SIG-M5 (cell line): ENCODE measurements at places on chromosomes 7 and 10.

GRCh38 chr7:48011323-48011722 lies 17.6 kb downstream of the SUN3 start:
- no peak for DNase-seq

- no peak for DNase-seq
Measured at GRCh38 chr10:127322286-127322685, 125.9 kb upstream of the INSYN2A start.

DNA sequence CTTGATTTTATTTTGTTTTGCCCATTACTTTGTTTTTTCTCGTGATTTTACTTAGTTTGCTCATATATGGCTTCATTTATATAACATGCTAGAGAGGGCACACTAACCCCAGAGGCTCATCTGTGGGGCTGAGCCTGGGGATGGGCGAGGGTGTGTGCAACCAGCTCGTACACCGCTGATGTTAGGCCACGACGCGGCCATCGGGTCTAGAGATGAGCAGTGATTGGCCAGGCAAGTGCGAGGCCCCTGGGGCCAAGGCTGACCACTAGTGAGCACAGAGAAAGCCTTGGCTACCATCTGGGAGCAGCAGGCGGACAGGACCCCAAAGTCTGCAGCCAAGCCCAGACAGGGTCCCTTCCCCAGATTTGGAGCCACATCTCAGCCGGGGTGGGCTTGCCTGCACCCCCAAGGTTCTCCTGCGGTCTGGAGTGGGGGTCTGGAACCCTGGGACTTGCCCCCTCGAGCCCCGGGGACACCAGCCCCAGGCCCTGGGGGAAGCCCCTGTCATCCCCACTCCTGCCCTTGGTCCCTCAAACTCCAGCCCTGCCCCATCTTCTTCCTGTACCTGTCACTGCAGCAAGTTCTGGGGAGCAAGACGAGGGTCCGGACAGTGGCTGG lies 3.7 kb downstream of the FUOM start:
- DNase-seq = no peak

GRCh38 chr10:43569681-43570080 lies 4.7 kb downstream of the ZNF239 start:
- no peak for DNase-seq

DNA sequence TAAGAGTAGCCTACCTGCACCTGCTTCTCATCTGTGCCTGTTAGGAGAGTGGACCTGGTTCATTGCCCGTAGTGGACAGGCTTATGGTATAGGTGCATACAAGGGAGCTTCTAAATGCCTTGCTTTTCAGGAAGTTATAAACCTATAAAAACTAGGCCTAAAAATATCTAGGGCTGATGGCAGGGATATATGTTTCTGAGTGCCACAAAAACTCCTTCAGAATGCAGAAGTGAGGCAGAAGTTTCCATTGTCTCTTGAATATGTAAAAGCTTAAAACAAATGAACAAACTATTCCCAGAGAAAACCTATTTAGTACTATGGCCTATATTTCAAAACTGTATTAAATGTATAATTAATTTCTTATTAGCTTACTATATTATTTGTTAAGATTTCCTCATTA lies 91.8 kb downstream of the RNLS start:
- DNase-seq = peak; percentile 49

- DNase-seq = no peak
Measured at GRCh38 chr10:15571575-15571974, 148.1 kb downstream of the ITGA8 start.

DNA sequence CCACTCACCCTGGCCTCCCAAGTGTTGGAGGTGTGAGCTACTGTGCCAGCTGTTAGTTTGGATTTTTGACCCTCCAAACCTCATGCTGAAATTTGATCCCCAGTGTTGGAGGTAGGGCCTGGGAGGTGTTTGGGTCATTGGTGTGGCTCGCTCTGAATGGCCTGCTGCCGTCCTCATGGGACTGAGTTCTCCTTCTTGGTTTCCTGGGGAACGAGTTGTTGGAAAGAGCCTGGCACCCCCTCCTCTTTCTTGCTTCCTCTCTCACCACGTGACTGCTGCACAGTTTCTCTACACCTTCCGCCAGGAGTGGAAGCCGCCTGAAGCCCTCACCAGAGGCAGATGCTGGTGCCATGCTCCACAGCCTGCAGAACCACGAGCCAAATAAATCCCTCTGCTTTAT lies 253.5 kb downstream of the PHTF2 start:
- no peak for DNase-seq

DNA sequence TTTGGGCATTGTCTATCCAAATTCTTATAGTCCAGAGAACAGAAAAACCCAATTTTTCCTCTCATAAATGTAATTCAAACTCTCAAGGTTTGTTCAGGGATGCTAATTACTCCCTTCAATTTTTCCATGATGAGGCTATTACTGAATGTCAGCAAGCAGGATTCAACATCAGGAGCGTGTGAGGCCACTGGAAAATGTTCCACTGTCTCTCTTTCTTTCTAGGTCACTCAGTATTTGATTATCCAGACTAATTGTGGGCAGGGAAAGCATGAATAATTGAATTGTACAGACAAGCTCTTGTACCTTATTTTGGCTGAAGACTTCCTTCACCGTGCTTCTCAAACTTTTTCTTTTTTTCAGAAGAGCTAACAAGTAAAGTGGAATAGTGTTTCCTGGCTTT lies 30.7 kb downstream of the THNSL1 start:
- no peak for DNase-seq

- DNase-seq = no peak
Measured at GRCh38 chr10:74502963-74503608, 323.3 kb upstream of the KAT6B start.

- no peak for DNase-seq
Measured at GRCh38 chr10:71355886-71356285, 36.8 kb downstream of the SLC29A3 start.

GRCh38 chr7:954330-955238 lies at the start of gene ADAP1:
Gene ADAP1 (minus strand): TSS chr7:954680. CDS start chr7:954477, 203 bp downstream.
- no peak for DNase-seq

GRCh38 chr10:3418041-3418754 lies 245.6 kb upstream of the PITRM1 start:
- no peak for DNase-seq

DNA sequence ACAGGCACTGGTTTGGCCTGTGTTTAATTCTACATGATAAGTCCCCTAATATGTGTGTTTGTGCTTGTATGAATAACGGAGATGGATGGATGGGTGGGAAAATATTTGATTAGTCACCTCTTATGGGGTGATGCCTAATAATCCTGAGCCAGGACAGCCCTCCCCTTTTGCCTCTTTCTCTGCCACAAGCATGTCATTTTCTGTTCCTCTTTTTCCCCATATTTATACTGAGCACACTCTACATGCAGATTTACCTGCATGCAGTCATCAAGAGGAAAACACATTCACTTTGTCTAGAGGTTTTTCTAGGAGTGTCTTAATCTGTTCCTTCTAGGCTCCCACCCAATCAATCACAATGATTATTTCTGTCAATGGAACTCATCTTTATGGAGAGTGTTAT lies 111.6 kb upstream of the TBX20 start:
- DNase-seq = no peak

GRCh38 chr7:106277976-106278375 lies 6.8 kb downstream of the NAMPT start:
- DNase-seq = no peak

GRCh38 chr10:36666451-36666850 lies 458.9 kb upstream of the ANKRD30A start:
- no peak for DNase-seq
